ENCODE measurements at places on chromosomes 3 and 15.

DNA sequence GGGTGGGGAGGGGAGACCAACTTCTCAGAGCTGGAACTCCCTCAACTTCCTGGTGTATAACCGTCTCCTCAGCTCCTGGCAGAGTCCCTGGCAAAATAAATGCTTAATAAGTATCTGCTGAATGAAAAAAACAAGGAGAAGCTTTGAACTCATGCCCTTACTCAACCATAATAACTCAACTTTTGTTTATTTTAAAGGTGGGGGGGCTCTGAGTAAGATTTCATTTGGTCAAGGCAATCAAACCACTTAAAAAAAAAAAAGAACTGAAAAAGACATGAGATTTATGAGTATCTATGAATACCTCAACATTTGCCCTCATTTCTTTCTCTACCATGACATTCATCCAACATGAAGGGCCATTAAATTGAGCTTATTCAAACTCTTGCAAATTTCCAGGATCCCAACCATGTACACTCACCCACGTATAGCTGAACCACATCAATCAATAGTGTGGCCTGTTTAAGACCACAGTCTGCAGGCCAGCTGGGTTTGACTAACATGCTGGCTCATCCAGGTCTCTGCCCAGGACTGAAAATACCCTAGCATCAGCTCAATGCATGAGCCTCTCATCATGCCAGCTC is 157.9 kb downstream of the FOXP1 start:
- DNase-seq: no peak

- DNase-seq: no peak
Observed at GRCh38 chr3:171876680-171877147, 33.6 kb downstream of the TMEM212 start.

DNA sequence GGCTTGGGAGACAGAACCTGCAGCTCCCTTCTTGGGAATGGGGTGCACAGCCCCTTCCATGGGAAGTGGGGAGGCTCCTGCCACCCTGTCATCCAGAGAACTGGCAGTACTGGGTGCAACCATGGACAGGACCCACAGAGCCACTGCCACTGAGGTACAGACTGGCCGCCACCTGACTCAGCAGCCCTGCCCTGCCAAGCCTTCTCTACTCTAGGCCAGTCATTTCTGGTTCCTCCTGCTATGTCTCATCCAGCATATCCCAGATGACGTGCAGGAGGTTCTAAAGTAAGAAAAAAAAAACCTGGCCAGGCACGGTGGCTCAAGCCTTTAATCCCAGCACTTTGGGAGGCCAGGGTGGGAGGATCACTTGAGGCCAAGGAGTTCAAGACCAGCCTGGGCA is 76.9 kb upstream of the RPL32 start:
- DNase-seq: no peak

DNA sequence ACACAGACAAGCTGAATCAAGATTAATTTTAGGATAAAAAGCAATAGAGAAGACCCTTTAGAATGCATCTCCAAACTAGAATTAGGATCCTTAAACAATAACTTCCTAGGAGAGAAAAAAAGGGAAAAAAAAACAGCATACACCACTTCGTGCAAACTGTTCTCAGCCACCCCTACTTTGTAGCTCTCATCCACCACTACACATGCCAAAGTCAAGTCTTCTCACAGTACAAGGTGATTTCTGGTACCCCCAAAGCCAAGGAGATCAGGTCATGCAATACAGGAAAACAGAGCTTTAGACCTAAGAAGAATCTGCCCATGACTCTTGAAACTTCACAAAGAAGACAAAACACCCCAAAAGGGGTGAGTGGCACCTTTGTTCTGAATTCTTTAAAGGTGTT is 166.9 kb downstream of the SUCNR1 start:
- DNase-seq: no peak

GRCh38 chr15:49300856-49301255 is 122.2 kb upstream of the FGF7 start:
- no peak for DNase-seq

DNA sequence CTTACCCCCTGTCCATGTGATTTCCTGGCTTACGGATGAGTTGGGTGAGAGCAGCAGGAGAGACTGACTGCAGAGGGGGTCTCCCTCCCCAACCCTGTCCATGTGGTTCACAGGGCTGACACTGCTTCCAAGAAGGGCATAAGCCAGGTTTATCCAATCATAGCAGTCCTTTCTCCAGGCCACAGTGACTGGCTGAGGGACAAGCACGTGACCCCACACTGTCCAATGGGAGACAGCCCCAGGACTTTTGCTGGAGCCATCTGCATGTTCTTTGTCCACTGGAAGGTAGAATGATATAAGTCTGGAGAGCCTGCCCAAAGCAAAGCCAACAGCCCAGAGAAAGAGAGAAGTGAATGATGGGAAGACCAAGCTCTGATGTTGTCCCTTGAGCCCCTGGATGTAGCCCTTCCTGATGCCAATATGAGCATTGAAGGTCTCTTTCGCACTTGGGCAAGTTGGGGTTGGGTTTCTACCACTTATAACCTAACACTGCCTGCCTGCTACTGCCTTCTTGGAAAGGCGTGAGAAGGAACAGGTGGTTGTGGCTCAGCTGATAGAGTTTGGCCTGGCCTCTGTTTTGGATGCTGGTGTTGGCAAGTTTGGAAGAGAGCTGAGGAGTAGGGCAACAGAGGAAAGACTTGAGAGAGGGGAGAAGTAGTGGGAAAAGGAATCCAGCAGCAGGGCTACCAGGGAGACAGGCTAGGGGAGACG is 41.3 kb upstream of the GRIP2 start:
- DNase-seq: no peak

- no peak for DNase-seq
Observed at GRCh38 chr15:38215707-38216106, 36.9 kb upstream of the SPRED1 start.

DNA sequence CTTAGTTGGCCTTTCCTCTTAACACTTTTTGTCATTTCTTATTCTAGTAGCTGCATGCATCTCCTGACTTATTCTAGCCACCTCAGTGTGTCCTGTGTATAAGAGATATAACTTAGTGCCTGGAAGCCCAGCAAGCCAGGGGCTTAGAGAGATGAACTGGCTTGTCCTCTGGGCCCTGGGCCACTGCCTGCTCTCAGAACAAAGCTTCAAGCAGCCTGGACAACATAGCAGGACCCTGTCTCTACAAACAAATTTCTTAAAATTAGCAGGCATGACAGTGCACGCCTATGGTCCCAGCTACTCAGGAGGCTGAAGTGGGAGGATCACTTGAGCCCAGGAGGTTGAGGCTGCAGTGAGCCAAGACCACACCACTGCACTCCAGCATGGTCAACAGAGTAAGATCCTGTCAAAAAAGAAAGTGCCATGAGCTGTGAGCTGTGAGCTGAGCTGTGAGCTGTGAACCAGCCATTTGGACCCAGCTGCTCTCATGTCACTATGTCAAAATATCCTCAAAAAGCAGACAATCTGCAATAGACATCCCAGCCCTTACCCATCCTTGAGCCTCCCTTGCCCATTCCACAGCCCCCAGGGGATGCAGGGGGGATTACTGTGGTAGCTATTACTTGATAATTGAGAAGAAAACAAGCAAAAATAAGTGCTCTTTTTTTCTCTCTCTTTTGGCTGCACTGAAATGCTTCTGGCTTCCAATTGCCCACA is 174.5 kb downstream of the OPA1 start:
- no peak for DNase-seq

DNA sequence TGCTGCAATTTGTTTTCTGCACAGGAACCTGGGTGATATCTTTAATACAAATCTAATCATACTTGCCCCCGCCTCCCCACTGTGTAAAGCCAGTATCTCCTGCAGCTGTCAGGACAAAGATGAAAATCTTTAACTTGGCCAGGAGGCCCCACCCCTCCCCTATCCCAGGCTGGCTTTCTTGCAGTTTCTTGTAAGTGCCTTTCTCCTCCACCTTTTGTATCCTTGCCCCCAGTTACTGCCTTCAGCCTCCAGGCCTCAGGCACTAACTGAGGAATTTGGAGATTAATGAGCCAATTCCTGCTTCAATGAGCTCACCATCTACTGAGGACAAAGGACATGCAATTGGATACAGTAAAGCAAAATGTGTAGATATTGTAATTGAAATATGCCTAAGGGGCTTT is 6.5 kb downstream of the GCSAM start:
- no peak for DNase-seq

DNA sequence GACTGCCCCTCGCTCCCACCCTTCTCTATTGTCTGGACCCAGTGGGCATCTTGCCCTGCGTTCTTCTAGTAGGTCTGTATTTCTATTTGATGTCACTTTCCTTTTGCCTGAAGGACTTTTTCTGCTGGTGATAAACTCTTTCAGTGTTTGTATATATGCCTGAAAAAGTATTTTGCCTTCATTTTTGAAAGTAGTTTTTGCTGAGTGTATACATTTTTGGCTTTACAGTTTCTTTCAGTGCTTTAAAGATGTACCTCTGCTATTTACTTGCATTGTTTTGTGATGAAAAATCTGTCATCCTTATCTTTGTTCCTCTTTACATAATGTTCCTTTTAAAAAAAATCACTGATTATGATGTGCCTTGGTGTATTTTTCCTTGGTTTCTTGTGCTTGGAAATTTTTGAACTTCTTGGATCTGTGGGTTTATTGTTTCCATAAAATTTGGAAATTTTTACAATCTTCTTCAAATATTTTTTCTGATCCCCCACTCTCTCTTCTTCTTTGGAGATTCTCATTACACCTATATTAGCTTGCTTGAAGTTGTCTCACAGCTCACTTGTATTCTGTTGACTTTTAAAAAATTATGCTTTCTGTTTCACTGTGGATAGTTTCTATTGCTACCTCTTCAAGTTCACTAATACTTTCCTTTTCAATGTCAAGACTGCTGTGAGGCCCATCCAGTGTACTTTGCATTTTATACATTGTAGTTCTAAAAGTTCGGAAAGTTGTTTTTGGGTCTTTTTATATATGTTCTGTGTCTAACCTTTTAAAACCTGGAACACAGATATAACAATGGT is 67.8 kb downstream of the RGMA start:
- DNase-seq: no peak

- DNase-seq: no peak
Observed at GRCh38 chr3:162721736-162722135, 1225.1 kb downstream of the OTOL1 start.

GRCh38 chr15:69094124-69094921 is 66.1 kb upstream of the GLCE start:
- no peak for DNase-seq

DNA sequence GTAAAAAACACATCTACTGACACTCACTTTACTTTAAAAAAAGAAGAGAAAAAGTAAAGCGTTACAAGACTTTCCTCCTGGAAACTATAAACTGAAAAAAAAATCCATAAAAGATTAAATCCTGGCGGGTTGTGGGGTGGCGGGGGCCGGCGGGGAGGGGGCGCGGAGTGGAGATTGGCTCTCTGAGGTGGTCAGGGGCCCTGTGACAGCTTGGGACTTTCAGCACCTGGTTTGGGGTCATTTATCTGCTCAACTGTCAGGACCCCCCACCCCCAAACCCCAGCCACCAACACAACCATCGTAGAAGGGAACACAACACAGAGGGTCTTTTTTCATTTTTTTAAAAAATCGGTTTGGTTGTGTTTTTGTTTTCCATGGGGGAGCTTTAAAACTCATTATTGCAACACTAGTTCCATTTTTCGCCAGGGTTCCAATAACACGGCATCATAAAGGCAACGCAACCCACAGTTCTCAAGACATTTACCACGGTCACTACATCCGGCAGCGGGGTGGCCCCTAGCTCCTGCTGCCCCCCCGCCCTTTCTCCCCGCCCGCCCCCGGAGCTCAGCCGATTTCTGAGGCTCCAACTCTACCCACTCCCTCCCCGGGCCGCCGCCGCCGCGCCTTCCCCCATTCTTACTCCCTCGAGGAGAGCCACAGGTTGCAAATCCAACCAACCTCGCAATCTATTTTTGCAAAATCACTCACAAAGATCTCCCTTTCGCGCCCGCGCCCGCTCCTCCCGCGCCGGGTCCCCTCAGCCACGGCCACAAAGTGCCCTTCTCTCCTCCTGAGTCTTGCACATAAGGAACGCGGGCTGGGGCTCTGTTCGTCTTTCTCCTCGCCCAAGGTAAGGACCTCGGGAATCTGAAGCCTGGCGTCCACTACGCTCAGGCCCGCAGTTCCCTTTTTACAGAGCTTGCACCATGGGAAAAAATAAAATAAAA is 1.8 kb downstream of the BCL6 start:
- peak; percentile 56 for DNase-seq

DNA sequence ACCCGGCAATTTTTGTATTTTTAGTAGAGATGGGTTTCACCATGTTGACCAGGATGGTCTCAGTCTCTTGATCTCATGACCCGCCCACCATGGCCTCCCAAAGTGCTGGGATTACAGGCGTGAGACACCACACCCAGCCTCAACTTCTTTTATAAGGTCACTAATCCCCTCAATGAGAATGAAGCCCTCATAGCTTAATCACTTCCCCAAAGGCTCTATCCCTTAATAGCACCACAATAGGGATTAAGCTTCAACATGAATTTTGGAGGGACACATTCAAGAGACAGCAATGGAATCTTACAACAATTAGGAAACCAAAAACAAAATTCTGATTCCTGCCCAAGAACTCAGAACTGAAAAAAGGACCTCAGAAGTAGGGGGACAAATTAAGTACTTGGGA is 126.8 kb downstream of the ATP1B3 start:
- no peak for DNase-seq

DNA sequence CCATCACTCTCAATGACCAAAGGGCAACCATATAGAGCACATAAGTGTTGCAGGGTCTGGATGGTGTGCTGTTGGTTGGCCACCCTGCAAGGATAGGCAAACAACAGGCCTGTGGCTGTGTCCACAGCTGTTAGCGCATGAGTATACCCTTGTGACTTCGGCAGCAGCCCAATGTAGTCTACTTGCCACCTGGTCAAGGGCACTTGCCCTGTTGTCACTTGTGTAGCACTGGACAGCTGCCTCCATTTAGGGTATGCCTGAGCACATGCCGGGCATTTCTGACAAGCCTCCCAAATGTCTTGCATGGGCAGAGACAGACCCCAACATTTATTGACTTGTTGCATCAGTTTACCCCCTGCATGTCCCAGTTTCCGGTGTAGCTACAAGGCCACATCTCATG is 12.8 kb downstream of the CCRL2 start:
- DNase-seq: no peak

- no peak for DNase-seq
Observed at GRCh38 chr15:76514282-76514681, 177.7 kb downstream of the ISL2 start.

GRCh38 chr3:140499114-140499757 is 178.6 kb upstream of the TRIM42 start:
- DNase-seq: no peak

DNA sequence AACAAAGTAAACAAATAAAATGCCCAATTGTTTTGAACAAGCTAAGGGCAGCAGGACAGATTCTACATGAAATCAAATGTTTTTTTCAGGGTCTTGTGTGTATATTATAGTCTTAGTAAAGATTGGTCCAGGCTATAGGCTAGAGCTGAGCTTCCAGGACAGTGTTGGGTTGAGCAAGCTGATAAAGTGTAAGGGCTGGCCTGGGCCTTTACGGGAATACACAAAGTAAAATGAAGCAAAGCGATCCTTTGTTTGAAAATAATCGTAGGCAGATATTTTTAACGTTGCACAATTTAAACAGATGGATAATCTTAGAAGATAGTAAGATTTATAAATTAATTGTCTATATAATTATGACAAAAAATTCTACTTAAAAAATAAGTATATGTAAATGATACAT is 1204.6 kb downstream of the OTOL1 start:
- no peak for DNase-seq

GRCh38 chr3:150784747-150785125 is 21.8 kb upstream of the SIAH2 start:
- DNase-seq: no peak

- no peak for DNase-seq
Observed at GRCh38 chr15:29400701-29401100, 131.1 kb upstream of the NSMCE3 start.

- no peak for DNase-seq
Observed at GRCh38 chr3:14478956-14479550, 61.1 kb downstream of the GRIP2 start.
